Urothelium cell line (cell line): ENCODE measurements at places on chromosomes 2 and 18.

DNA sequence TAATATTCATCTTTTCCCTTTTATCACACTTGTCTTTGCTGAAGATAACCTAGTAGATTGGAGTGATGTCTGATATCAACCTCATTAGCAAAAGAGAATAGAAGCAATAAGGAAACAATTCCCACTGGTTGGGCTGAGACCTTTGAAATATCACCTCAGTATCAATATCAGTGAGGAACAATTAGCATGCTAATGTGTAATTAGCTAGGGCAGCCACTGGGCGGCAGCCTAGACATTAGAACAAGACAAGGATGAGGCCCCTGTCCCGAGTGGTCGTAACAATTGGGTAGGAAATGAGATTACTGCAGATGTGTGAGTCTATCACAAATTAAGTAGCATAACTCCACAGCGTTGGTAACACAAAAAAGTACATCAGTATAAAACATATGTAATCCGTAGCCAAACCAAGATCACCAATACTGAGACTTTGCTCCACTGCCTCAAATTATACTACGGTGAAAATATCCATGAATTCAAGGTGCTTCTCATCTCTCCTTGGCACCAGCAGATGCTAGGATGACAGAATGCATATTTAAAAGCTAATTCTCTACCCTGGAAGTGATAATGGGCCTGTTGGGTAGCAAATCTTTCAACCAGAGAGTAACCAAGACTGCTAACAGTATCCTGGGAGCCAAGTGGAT lies 99.1 kb downstream of the ALPK2 start:
- peak; percentile 51 for DNase-seq

- DNase-seq: no peak
Observed at GRCh38 chr2:167318581-167318980, 430.3 kb downstream of the XIRP2 start.

GRCh38 chr2:10331702-10332401 lies 29.1 kb downstream of the HPCAL1 start:
- no peak for DNase-seq

DNA sequence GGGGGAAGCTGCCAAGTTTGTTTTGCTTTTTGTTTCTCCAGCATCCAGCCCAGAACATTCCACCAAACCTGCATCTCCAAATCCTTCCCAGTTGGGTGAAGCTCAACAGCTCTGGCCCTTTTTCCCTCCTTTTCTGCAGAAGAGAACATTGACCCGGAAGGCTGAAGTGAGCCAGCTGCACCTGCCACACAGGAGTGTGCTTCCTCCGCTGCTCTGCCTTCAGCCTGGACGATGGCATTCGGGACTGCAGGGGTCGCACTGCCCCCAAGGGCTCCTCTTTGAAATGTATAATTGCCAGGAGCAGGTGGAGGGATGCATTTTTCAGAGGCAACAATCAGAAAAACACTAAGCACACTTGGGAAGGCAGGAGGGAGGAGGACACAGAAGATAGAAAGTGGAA lies 41.8 kb downstream of the ST8SIA5 start:
- DNase-seq: no peak

- no peak for DNase-seq
Observed at GRCh38 chr18:8299054-8299980, 309.9 kb upstream of the RAB12 start.

DNA sequence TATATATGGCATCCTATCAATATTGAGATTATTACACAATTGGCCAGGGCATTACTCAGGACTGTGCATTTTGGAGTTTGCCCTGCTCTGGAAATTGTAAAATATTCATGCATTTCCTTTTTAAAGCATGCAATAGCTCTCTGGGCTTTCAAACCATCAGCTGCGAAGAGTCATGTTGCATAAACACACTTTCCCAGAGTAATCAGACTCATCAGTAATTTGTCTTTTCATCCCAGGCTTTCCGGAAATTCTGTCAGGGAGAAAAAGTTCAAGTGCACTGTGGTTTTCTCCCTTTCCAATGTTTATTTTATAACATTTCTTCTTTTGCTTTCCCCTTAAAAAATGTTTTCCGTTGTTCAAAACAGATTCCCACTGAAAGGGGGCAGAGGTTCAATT lies 38.9 kb upstream of the FHL2 start:
- DNase-seq: no peak

DNA sequence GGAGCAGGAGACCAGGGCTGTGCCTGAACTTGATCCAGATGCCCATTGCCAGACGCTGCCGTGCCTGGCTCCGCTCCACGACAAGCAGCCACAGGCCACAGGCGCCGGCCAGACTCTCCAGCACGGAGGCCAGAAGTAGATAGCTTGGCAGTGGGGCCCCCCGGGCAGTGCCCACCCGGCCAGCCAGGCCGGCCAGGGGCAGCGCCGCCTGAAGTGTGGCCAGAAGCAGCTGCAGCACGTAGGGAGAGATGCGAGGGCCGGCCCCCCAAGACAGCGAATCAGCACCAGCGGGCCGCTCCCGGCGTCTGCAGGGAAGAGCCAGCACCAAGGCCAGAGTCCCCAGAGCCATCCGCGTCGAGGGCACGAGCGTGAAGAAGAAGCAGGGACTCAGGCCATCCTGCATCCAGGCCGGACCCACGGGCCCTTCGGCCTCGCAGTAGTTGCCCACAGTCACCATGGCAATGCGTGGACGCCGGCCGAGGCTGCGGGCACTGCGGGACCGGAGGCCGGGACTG lies 484 bp downstream of the ABCB6 start:
- no peak for DNase-seq

DNA sequence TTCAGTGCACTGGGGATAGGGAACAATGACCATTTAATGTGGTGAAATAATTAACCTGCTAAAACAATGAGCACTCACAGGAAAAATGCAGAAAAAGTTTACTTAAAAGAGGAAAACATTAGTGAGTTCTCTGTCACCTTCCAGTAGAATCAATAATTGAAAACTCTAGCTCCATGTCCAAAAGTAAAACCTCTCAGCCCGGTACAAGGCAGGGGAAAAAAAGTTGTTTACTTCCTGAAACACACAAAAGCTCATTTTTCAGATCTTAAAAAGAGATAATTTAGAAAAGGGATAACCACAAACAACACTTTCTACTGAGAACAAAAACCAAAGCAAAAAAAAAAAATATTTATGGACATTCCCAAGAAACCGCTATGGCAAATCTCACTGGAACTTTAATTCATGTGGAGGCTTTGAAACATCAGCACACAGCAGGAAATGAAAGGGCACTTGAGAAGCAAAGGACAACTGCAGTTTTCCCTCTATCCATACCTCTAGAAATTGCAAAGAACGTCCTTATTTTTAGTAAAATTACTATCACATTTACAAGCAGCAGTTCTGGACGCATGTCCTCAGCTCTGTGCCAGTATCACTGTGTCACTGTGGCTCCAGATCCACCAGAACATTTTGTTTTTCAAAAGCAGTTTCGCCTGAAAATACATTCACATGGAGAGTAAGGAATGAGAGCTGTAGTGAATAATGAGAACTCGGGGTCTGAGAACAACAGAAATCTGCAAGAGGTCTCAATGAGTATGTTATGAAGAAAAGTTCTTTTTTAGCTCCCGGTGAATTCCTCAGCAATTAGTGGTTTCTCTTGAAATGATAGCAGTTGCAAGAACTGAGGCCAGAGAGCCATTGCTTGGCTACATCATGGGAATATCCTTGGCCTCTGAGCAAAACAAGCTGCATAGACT lies 44.7 kb upstream of the DNAH7 start:
- DNase-seq: no peak

DNA sequence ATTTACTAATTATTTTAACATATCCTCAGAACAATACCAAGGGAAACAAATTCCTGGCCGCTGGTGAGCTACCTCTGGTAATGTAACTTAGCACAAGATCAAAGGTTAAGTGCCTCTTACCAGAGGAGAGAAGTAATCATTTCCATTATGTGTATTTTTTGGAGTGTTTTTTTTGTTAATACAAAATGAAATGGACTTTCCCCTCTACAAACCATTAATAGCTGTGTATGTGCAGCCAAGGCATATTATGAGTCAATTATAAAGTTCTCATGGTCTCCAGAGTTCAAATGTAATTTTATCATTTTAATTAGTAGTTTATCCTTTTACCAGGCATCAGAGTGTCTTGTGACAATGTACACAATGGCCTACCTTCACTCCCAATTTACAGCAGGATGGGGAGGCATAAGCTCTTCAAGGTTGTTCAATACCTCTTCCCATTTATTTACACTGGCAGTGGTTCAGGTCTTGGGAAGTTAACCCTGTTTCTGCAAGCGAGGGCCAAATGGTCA lies 242.2 kb downstream of the TGIF1 start:
- no peak for DNase-seq

GRCh38 chr2:168731002-168731401 lies 71.4 kb upstream of the NOSTRIN start:
- DNase-seq: no peak
